Esophagus muscularis mucosa (tissue), 4 donors: ENCODE measurements at places on chromosomes 6 and 20.

- DNase-seq, result no peak
These were observed 51.0 kb downstream of the ZBTB2 start for GRCh38 chr6:151340219-151340978.

- no peak for DNase-seq
These were observed 43.3 kb downstream of the TRIM27 start for GRCh38 chr6:28880519-28880893.

DNA sequence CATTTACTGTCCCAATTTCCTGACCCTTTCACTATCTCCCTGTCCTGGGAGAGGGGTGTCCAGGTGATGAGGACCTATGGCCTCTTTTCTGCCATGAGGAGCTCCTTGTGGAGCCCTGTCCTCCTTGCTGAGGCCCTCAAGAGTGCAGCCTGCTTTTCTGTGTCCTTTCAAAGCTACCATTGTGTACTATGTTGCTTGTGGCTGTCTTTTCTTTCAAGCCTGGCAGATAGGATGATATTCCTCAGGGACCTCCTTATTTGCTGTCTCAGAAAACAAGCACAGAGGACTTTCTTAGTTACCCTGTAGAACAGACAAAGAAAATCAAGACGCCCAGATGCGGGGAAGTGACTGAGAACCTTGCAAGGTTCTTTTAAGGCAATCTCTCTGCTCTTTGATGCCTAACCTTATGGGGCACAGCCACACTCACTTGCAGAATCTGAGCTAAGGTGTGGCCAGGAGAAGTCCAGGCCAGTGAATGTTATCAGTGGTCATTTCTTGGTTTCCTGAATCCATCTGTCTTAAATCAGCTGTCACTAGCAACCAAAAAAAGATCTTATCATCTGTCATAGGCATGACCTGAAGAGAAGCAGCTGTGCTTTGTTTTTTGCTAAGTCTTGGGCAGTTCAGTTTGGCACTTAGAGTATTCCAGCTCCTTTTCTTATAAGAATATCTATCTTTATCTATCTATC is 17.2 kb downstream of the CARMIL1 start:
- DNase-seq, result no peak

DNA sequence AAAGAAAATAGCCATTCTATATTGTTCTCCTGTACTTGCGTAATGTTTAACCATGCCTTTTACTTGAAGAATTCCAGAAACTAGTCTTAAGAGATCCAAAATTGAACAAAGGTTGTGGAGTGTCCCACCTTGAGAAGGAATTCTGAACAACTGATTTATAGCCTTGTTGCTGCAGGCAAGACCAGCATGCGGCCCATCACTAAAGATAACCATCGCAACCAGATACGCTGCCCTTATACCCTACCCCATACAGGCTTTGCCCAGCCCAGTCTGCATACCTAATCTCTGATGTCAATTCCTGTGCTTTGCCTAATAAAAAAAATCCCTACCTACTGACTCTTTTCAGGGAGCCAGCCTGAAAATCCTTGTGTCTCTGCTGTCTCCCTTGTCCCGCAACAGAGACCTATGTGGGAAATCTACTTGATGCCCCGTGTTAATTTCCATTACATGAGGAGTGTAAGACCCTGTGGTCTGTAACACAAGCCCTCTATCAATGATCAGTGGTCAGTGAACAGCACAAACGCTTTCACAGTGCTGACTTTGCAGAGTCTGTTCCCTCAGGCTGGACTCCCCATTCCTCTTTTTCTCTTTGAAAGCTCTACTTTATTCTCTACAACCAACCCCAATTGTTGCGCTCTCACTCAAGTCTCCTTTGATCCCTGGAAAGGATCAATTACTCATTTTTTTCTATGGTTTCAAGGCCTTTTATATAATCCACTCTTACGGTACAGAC is 125.7 kb upstream of the BTBD3 start:
- no peak for DNase-seq

- peak; percentile 94 for DNase-seq
These were observed at the start of gene GFOD1 for GRCh38 chr6:13487122-13488014. GFOD1 (minus strand) TSS chr6:13487600; CDS start chr6:13486890, 710 bp downstream.

GRCh38 chr6:138655828-138656227 is 117.7 kb upstream of the CCDC28A start:
- no peak for DNase-seq

DNA sequence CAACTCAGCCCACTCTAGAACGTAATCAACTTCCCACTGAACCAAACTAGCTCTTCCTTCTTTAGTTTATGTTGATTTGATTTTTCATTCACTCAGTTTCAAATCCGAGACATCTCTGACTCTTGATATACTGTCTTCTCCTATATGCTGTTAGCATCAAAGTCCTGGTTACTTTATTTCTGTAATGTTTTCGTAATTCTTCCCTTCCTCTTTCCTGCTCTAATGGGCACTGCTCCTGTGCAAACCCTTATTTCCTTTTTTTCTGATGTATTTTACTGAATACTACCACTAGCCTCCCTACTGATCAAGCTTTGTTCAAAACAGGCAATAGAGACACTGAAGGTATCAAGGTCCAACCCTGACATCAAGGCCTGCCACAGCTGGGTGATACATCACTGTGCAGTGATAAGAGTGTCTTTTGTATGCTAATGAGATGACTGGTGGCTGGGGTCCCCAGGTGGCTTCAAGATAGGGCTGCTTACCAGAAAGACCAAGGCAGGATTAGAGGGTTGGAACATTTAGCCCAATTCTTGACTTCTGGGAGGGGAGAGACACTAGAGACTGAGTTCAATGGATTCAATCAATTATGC is 95.2 kb downstream of the KIF13A start:
- no peak for DNase-seq

DNA sequence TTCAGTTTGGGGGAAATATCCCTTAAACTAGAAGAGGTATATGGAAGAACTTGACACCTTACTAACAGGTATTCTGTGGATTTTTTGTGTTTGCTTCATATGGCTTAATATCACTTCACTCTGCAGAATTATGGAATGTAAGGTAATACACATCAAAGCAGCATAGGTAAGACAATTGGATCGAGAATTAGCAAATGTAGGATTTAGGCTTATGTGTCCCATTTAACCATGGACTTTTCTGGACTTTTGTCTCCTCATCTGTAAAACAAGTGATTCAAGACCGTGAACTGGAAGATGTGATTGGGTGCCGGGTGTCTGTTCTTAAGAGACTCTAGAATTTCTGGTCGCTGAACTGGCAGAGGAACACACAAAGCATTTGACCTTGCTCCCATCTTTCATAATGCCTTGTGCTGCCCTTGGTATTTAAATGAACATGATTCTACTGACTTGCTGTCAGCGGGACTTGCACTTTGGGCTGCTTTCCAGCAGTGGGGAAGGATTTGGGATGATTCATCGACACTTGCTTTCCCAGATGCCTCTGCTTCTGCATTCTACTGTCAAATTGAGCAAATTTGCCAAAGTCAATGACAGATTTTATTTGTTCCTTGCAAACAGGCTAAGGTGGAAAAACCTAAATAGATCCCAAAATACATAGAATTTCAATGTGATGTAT is 199.8 kb downstream of the PLCB1 start:
- DNase-seq, result no peak

DNA sequence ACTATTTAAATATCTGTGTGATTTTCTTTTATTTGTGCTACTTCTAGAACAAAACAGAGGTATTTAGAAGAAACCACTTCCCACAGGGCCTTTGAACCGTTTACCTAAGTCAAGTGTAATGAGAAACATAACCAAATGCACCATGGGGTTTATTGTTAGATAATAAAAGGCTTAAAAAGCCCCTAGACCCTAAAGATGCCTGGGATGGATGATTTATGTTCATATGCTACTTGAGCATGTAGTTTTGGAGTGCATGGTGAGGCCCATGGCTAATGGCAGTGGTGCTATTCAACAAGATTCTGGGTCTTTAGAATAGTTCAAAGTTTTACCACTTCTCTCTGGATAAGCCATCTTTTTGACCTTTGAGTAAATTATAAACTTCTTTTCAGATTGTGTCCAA is 65.9 kb downstream of the MTHFD1L start:
- DNase-seq, result no peak

- no peak for DNase-seq
These were observed 68.8 kb downstream of the IMPG1 start for GRCh38 chr6:76003686-76004085.

- DNase-seq, result no peak
These were observed 14.9 kb upstream of the MRS2 start for GRCh38 chr6:24387818-24388217.

GRCh38 chr6:2868637-2869036 is 27.0 kb upstream of the SERPINB1 start:
- DNase-seq, result peak; percentile 10

GRCh38 chr20:50395251-50395729 is 114.9 kb upstream of the PTPN1 start:
- DNase-seq, result peak; percentile 96

GRCh38 chr6:134352786-134353480 is 35.0 kb upstream of the SGK1 start:
- DNase-seq, result no peak

DNA sequence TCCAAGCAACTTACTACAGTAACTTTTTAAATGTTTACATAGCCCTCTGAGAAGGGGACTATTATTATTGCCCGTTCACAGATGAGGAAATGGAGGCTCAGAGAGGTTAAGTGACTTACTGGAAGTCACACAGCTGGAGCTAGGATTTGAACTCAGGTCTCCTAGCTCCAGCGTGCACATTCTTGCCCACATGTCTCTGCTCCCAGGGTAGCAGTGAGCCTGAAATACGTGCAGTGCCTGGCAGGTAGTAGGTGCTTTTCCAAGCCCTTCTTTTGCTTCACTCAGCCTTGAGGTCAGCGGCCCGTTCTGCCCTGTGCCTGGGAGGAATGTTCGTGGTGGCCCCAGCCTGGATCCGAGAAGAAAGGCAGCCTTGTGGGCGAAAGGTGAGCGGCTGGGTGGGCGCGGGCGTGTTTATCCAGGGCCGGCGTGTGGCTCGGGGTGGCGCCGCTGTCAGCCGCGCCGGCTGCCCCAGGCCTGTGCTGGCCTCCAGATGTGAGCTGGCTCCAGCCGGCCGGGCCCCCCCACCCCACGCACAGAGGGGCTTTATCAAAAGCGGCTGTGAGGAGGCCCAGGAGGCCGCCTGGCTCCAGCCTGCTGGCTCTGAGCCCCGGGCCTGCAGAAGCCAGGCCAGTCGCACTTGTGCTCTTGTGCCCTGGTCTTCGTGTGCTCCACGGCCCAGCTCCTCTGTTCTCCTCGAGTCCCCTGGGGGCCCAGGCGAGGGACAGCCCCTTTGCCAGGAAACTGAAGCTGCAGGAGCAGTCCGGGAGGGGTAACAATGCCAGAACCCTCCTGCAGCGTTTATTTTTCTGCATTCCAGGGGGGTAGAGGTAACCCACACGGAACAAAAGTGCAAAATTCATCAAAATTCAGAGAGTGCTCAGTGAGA is 58.1 kb downstream of the UBE2V1 start:
- DNase-seq, result no peak

GRCh38 chr20:56778765-56779195 is 149.7 kb downstream of the TFAP2C start:
- DNase-seq, result no peak

- no peak for DNase-seq
These were observed 21.8 kb downstream of the CTCFL start for GRCh38 chr20:57503035-57503658.

DNA sequence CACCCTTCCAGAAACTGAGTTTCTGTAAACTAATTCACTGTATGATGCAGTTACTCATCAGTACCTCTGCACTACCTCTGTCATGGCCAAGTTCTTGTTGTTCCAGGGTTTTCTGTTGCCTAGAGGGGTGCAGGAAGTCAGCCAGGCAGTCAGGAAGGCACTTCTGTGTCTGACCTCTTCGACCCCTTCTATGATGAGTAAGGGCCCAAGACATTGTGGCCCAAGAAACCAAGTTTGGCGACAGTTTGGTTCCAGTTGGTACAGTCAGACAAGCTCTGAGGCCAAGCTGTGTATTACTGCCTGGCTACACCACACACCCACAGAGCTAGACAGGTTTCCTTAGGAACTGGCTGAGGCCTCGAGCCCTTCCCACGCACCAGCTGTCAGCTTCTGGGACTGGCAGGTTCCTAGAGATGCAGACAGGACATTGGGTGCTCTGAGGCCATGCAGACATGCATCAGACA is 41.2 kb downstream of the TRAF3IP2 start:
- DNase-seq, result no peak
